ENCODE measurements at places on chromosomes 3 and 15.

- no peak for DNase-seq
Measured at GRCh38 chr15:89282631-89283030, 38.9 kb downstream of the FANCI start.

- no peak for DNase-seq
Measured at GRCh38 chr3:116148881-116149851, 296.1 kb downstream of the LSAMP start.

DNA sequence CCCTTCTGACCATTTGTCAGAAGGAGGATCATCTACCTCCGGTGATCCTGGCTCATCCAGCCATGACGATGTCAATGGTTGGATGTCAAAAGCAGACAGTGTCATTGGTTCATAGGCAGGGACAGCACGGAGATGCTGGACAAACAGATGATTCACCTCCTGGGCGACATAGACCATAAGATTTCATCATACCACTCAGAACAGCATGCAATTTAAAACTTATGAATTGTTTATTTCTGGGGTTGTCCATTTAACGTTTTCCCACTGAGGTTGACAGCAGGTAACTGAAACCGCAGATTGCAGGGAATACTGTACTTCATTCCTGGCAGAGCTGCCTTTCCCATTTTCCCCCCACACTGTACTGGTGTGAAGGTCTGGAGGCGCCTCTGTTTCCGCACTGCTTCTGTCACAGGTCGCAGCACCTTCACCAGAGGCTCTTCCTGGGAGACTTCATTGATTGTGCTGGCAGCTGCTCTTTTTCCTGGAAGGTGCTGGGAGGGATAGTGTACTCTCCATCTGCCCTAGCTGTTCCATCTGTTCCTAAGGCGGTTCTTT is 32.5 kb upstream of the TMOD3 start:
- DNase-seq, result no peak

DNA sequence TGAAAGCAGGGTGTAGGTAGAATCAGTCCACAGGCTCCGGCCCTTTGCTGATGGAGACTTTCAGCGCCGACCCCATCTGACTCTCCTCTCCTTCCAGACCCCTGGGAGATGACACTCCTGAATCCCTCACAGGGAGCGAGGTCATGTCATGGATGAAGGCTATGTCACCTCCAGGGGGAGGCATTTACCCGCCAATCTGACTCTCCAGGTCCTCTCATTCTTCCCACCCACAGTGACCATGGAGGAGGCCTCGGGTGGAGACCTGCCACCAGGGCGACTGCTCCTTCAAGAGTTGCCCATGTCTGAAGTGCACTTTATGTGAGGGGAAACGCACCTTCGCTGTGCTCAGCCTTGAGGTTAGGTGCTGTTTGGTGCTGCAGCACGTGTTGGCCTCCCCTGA is 112.7 kb downstream of the KLF13 start:
- DNase-seq, result peak; percentile 80

GRCh38 chr3:116051040-116051439 is 394.2 kb downstream of the LSAMP start:
- DNase-seq, result no peak

GRCh38 chr3:47978386-47978785 is 37.8 kb downstream of the MAP4 start:
- DNase-seq, result no peak

- no peak for DNase-seq
Measured at GRCh38 chr3:33211444-33211843, 7.2 kb downstream of the SUSD5 start.

GRCh38 chr15:88091444-88092016 is 165.0 kb downstream of the NTRK3 start:
- no peak for DNase-seq

DNA sequence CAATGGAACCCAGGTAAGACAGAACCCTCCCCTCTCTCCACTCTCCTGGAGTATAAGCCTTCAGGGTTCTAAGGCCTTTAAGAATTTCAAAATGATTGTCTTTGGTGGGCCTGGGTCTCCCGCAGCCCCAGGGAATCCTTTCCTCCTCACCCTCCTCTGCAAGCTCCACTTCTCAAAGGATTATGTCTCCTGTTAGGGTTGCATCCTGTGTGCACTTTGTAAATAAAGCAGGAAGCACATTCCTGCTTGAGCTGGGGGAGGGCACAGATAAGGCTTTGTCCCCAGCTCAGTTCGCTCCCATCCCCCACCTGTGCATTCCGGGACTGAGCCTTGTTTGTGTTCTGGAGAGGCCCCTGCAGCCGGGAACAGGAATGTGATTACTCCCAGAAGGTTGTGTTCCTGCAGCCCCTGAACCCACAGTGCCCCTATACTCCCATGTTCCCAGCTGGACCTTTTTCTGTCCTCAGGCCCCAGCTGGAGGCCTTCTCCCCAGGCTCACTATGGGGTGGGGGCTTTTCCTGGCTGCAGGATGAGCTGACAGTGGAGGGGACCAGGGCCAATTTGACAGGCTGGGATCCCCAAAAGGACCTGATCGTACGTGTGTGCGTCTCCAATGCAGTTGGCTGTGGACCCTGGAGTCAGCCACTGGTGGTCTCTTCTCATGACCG is 9.5 kb downstream of the TYRO3 start:
- DNase-seq, result no peak

DNA sequence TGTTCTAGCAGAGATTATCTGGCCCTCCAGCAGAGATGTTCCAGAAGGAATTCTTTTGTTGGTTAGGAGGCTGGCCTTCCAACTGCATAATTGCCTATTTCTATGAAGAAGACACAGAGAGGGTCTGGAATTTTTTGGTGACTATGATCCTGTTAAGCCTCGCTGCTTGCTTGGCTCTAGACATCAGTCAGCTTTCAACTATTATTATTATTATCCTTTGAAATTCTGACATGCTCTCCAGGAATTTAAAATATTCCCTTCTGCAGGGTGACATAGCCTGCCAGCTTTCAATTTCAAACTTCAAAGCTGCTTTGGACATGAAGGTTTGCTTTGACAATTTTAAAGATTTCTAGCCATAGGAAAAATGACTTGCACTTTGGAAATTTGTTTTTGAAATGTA is 26.3 kb upstream of the ZNF148 start:
- DNase-seq, result no peak

Data from OCI-LY7 (cell line).